Fibroblast of the aortic adventitia (primary cell): ENCODE measurements at places on chromosomes 3 and 15. TPM values are rescaled to one million over a fixed set of nuclear protein-coding genes. Genes with fewer than 3 reads are reported as not detected.

Gene FRMD5
- 9.9 and 16.3 TPM in 2 replicates for total RNA-seq

Gene NPAP1
- 0.16 TPM in 1 of 2 replicates, not detected in the other for total RNA-seq

Gene CEP152
- total RNA-seq = 11.1 and 14.4 TPM in 2 replicates

Gene ADAMTS9
- 0.54 and 3.7 TPM in 2 replicates for total RNA-seq

Gene LRRK1
- 18.0 and 26.4 TPM in 2 replicates for total RNA-seq

Gene POLQ
- 0.49 and 10.1 TPM in 2 replicates for total RNA-seq

Gene IL5RA
- total RNA-seq = 0.08 TPM in 1 of 2 replicates, not detected in the other

Gene ISL2
- 0.45 TPM in 1 of 2 replicates, not detected in the other for total RNA-seq

Gene GOLGA6L4
- 0.08 and 1.2 TPM in 2 replicates for total RNA-seq

Gene GPR171
- not detected in 2 replicates for total RNA-seq

Gene FGF12
- 0.08 and 0.36 TPM in 2 replicates for total RNA-seq

Gene C2CD4A
- total RNA-seq = not detected in 2 replicates

Gene CCR9
- not detected in 2 replicates for total RNA-seq

Gene TMEM212
- not detected in 2 replicates for total RNA-seq

Gene AMIGO3
- 0.27 and 0.65 TPM in 2 replicates for total RNA-seq

Gene GALNT15
- 10.9 and 22.0 TPM in 2 replicates for total RNA-seq

Gene CDCP1
- total RNA-seq = 1.3 and 32.8 TPM in 2 replicates

Gene GOLGA8T
- total RNA-seq = not detected in 2 replicates

Gene SNX22
- 0.18 and 0.41 TPM in 2 replicates for total RNA-seq

Gene SH3GL3
- total RNA-seq = 0.09 and 2.1 TPM in 2 replicates

Gene DPPA2
- not detected in 2 replicates for total RNA-seq

Gene SRGAP3
- 4.6 and 6.1 TPM in 2 replicates for total RNA-seq

Gene NANOGP8
- 0.81 TPM in 1 of 2 replicates, not detected in the other for total RNA-seq

Gene SIAH2
- 16.9 and 22.5 TPM in 2 replicates for total RNA-seq

Gene KNL1
- total RNA-seq = 1.3 and 35.9 TPM in 2 replicates

Gene ACSBG1
- total RNA-seq = under 0.01 TPM in 1 of 2 replicates, not detected in the other

Gene FBN1
- 984 and 4,431 TPM in 2 replicates for total RNA-seq

Gene AP3B2
- total RNA-seq = 1.8 and 5.8 TPM in 2 replicates

Gene CAMK1
- 24.5 and 41.5 TPM in 2 replicates for total RNA-seq

Gene ERC2
- 0.09 TPM in 1 of 2 replicates, not detected in the other for total RNA-seq

Gene BSN
- total RNA-seq = 0.08 and 0.27 TPM in 2 replicates

Gene EOMES
- 0.18 TPM in 1 of 2 replicates, not detected in the other for total RNA-seq

Gene SPSB4
- total RNA-seq = not detected in 2 replicates

Gene P3H2
- 4.0 and 15.6 TPM in 2 replicates for total RNA-seq

Gene MGLL
- total RNA-seq = 8.3 and 25.8 TPM in 2 replicates

Gene SPATA16
- total RNA-seq = not detected in 2 replicates

Gene MRPS22
- 75.8 and 92.1 TPM in 2 replicates for total RNA-seq

Gene GNB5
- total RNA-seq = 13.9 and 24.0 TPM in 2 replicates

Gene ANP32A
- 41.0 and 123 TPM in 2 replicates for total RNA-seq

Gene FANCD2OS
- not detected in 2 replicates for total RNA-seq

Gene SV2B
- total RNA-seq = 0.08 TPM in 1 of 2 replicates, not detected in the other

Gene HOMER2
- total RNA-seq = 1.5 and 5.4 TPM in 2 replicates

Gene GNAT1
- total RNA-seq = not detected in 2 replicates

Gene CPN2
- not detected in 2 replicates for total RNA-seq

Gene HTR3E
- total RNA-seq = not detected in 2 replicates

Gene POPDC2
- 0.27 and 1.6 TPM in 2 replicates for total RNA-seq

Gene ZNF501
- total RNA-seq = 7.6 and 13.1 TPM in 2 replicates
